CD8-positive, alpha-beta memory T cell (primary cell): ENCODE measurements at places on chromosomes 7 and 10.

DNA sequence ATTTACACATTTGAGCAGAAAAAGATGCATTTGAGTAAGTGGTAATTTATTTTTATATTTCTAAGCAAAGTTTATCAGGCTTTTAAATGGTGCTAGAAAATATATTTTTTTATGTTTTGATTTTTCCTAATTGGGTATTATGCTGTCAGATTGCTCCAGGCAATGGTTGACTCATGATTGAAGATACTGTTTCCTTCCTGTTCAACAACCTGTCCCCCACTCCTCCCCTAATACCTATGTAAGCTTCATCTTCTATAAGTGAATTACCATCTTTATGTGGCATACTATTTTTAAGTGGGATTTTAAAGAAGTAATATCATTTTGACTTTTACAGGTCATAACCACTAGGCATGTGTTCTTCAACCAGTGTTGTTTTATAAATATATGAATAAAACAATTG, 21.4 kb downstream of the TSPAN13 start:
- H3K27me3 ChIP-seq, result no peaks in the 10 kb centered on the region
- no peak overlapping the region for H3K27ac ChIP-seq
- no peaks in the 10 kb centered on the region for H3K4me1 ChIP-seq
- H3K36me3 ChIP-seq, result no peaks in the 10 kb centered on the region

GRCh38 chr7:91435381-91436059, 171.3 kb downstream of the FZD1 start:
- no peak overlapping the region for H3K27ac ChIP-seq
- H3K27me3 ChIP-seq, result no peaks in the 10 kb centered on the region
- no peak for DNase-seq
- H3K4me1 ChIP-seq, result no peaks in the 10 kb centered on the region
- no peak overlapping the region for H3K4me3 ChIP-seq

- H3K27me3 ChIP-seq, result no peaks in the 10 kb centered on the region
- H3K4me1 ChIP-seq, result no peaks in the 10 kb centered on the region
- no peak for DNase-seq
- H3K27ac ChIP-seq, result no peak overlapping the region
Observed at GRCh38 chr10:124425227-124425962, 6.7 kb upstream of the OAT start.

DNA sequence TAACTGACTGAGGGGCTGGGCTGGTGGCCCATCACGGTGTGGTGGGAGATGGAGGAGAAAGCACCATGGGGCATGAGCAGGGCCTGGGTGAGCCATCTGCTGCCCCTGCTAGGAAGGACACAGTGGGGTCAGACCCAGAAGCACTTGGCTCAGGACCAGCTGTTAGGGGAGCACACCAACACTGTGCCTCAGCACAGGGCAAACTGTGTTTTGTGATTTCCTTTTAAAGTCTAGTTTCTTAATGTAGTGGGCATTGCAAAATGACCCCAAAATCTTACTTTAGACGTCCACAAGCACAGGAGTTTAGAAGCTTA, 41.2 kb downstream of the NCAPG2 start:
- H3K27ac ChIP-seq, result no peak overlapping the region
- H3K4me1 ChIP-seq, result no peaks in the 10 kb centered on the region
- DNase-seq, result no peak
- no peaks in the 10 kb centered on the region for H3K36me3 ChIP-seq
- H3K27me3 ChIP-seq, result no peaks in the 10 kb centered on the region
- H3K4me3 ChIP-seq, result no peak overlapping the region
